Kidney (tissue), 22 donors: ENCODE measurements at places on chromosomes 12 and 14. TPM values are rescaled to one million over a fixed set of nuclear protein-coding genes. Genes with fewer than 3 reads are reported as not detected.

Gene OAS2
- 11.7 TPM for total RNA-seq

Gene SLCO1C1
- total RNA-seq, result 0.91 TPM

Gene BMAL2
- 12.8 TPM for total RNA-seq

Gene BDKRB2
- 16.1 TPM for total RNA-seq

Gene BATF
- total RNA-seq, result 3.7 TPM

Gene OTOGL
- total RNA-seq, result 0.47 TPM

Gene CSRP2
- total RNA-seq, result 40.8 TPM

Gene KCNC2
- not detected for total RNA-seq

Gene SEL1L
- total RNA-seq, result 115 TPM

Gene CLEC4A
- total RNA-seq, result 3.7 TPM

Gene ANKRD9
- total RNA-seq, result 18.7 TPM

Gene C1R
- 514 TPM for total RNA-seq

Gene LRFN5
- total RNA-seq, result 1.5 TPM

Gene LTBP2
- total RNA-seq, result 10.4 TPM

Gene CCDC196
- not detected for total RNA-seq

Gene KRT73
- total RNA-seq, result not detected

Gene RILPL1
- 14.1 TPM for total RNA-seq

Gene HOXC4
- total RNA-seq, result 24.5 TPM

Gene P2RX2
- total RNA-seq, result 0.19 TPM

Gene ATG101
- total RNA-seq, result 32.1 TPM

Gene LRIG3
- total RNA-seq, result 40.5 TPM

Gene ACSS3
- 21.2 TPM for total RNA-seq

Gene SIRT4
- 1.5 TPM for total RNA-seq

Gene MUCL1
- total RNA-seq, result not detected

Gene CLEC9A
- total RNA-seq, result 0.57 TPM

Gene CLEC6A
- not detected for total RNA-seq

Gene PTPRO
- total RNA-seq, result 4.6 TPM

Gene CMA1
- total RNA-seq, result 2.1 TPM

Gene GALNT8
- 0.25 TPM for total RNA-seq

Gene CYP27B1
- total RNA-seq, result 3.5 TPM

Gene TRHDE
- total RNA-seq, result 18.6 TPM

Gene CHGA
- 0.38 TPM for total RNA-seq

Gene HCAR1
- 0.72 TPM for total RNA-seq

Gene ABCC9
- 21.3 TPM for total RNA-seq

Gene MAP1LC3B2
- 2.1 TPM for total RNA-seq

Gene TAS2R8
- not detected for total RNA-seq

Gene TRIP11
- total RNA-seq, result 71.5 TPM

Gene SLC4A8
- 2.4 TPM for total RNA-seq

Gene CLEC14A
- total RNA-seq, result 37.6 TPM

Gene SERPINA10
- not detected for total RNA-seq

Gene FAM90A1
- 0.54 TPM for total RNA-seq

Gene SYCP3
- 0.25 TPM for total RNA-seq

Gene RPAP3
- total RNA-seq, result 20.6 TPM

Gene TAC3
- total RNA-seq, result not detected

Gene KCTD10
- 72.1 TPM for total RNA-seq

Gene CEBPE
- total RNA-seq, result not detected

Gene TAPBPL
- total RNA-seq, result 44.7 TPM

Gene VCPKMT
- total RNA-seq, result 8.3 TPM

Gene AVPR1A
- total RNA-seq, result 5.4 TPM

Gene ABHD4
- total RNA-seq, result 34.1 TPM

Gene SPIC
- total RNA-seq, result 0.44 TPM

Gene MANSC1
- 38.7 TPM for total RNA-seq
